NCI-H69 (cell line): ENCODE measurements at places on chromosomes 1 and 21.

GRCh38 chr1:80624682-80625081 lies 1176.1 kb upstream of the ADGRL2 start:
- DNase-seq, result no peak

- DNase-seq, result no peak
Observed at GRCh38 chr1:175364424-175365076, 172.0 kb upstream of the KIAA0040 start.

GRCh38 chr1:204338997-204339396 lies 20.7 kb downstream of the PLEKHA6 start:
- DNase-seq, result no peak

DNA sequence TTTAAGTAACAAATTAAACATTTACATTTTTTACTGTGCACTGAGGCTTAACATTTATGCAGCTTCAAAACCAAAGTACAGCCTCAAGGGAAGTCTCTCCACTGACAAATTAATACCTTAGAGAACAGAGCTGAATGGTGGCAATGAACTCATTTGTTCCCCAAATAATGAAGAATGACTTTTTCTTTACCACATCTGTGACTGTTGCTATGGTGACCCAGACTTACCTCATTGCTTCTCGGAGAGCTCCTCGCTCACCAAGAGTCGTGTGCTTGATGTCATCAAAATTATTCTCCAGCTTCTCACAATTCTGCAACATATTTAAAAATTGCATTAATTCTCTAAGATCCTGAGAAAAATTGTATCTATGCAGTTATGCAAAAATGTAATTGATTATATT lies 92.9 kb downstream of the DPYD start:
- DNase-seq, result peak; percentile 94

- DNase-seq, result no peak
Observed at GRCh38 chr1:212561501-212561931, 47.0 kb upstream of the ATF3 start.

- no peak for DNase-seq
Observed at GRCh38 chr1:159746666-159747065, 32.3 kb upstream of the CRP start.

GRCh38 chr21:34284666-34285065 lies 79.1 kb upstream of the KCNE2 start:
- peak; percentile 65 for DNase-seq

DNA sequence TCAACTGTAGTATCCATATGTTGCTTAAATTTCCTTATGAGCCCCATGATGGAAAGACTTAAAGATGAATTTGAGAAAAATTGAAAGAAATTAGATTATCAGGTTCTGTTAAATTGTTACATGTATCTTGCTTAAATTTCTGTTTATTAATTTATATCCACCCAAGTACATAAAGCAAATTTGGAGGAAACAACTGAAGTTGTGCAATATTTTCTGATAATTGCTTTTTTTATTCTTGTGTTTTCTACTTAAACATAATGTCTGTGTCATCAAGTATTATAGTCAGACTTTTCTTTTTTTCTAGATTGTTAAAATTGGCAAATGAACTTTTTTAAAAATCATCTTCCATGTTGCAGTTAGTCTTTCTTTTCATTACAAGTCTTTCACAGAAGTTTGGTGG lies 36.8 kb downstream of the RNF11 start:
- no peak for DNase-seq

DNA sequence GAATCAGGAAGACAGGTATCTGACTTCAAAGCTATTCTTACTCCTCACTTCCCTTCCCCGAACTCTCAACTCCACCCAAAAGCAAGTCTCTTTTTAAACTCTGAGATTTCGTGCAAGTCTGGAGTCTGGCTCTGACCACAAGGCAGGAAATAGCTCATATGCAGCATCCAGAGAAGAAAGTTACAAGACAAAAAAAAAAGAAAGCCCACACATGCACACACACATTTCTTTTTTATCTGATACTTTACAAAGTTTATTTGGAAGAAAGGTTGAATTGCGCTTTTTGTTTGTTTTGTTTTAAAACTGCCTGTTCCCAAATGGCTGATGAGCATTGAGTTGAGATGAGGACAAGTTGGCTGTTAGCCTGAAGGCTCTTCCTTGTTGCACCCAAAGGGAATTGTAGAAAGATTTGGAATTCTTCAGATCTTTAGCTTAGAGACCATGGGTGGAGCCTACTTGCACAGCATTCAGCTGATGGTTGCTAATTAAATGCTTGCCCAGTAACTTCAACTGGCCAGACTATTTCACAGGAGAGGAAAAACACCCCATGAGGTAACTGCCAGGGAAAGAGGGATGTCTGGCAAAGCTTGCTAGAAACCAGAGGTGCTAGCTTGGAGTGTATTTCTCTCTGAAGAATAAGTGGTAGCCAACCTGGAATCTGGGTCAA lies 490.3 kb downstream of the TTLL7 start:
- no peak for DNase-seq

DNA sequence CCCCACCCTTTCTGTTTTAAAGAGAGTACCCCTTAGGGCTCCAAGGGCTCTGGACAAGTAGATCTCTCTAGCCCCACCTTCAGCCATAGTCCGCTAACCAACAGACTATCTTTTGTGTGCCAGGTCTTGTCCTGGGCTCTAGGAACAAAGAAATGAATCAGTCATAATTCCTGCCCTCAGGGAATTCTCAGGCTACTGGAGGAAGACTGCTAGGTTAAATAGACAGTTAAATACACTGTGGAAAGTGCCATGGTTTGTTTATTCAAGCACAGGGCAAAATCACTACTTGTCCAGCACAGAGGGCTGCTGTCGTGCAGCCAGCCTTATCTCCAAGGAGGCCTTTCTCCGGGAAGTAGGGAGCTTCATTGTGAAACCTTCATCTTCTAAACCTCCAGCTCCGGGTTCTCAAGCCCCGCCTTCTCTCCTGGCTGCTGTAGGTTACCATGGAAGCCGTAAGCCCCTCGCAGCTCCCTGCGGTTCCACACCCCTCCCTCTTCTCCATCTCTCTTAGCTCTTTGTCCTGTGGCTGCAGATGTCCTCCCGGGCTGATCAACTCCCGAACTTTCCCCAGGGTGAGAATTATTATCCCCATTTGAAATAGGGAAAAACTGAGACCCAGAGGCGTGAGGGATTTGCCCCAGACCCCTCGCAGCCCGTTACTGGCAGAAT lies 29.8 kb downstream of the SHISAL2A start:
- DNase-seq, result peak; percentile 95

DNA sequence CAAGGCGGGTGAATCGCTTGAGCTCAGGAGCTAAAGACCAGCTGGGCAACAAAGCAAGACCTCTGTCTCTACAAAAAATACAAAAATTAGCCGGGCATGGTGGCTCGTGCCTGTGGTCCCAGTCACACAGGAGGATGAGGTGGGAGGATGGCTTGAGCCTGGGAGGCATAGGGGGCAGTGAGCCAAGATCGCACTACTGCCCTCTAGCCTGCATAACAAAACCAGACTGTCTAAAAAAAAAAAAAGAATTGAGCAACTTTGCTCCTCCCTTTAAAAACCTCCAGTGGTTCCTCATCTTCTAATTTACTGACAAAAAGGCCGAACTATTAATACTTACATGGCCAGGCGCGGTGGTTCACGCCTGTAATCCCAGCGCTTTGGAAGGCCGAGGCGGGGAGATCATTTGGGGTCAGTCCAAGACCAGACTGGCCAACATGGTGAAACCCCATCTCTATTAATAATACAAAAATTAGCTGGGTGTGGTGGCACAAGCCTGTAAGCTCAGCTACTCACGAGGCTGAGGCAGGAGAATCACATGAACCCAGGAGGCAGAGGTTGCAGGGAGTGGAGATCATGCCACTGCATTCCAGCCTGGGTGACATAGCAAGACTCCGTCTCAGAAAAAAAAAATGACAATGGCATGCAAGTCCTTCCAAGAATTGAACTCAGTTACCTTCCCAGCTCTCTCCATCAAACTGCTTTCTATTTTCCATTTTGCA lies 4.4 kb downstream of the ACBD3 start:
- peak; percentile 41 for DNase-seq

- peak; percentile 60 for DNase-seq
Observed at GRCh38 chr1:192810253-192810880, 1.5 kb downstream of the RGS2 start.

DNA sequence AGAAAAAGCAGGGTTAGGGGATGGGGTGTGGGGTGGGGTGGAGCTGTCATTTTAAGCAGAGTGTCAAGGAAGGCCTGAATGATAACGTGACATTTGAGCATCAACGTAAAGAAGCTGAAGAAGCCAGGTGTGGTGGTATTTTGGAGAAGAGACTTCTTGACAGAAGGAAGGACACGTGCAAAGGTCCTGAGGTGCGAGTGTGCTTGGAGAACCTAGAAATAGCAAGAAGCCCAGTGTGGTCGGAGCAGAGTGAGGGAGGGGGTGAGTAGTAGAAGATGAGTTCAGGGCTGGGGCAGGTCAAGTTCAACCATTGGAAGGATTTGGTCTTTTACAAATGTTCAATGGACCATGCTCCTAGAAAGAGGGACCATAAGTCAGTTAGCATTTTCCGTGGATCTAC lies 140.2 kb upstream of the ZBTB40 start:
- DNase-seq, result no peak

DNA sequence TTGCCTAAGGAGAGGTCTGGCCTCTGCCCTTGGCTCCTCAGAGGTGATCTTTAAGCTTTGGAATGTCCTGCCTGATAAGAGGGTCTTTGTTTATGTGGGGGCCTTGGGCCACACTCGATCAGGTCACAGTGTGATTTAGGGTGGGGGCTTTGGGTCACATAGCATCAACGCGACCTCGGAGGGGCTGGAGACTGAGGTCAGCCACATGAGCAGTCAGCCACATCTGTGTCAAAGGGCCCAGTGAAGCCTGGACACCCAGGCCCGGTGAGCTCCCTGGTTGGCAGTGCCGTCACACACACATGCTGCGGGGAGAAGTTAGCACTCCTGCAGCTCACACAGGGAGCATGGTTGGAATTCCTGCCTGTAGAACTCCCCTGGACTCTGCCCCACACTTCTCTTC lies 345.0 kb downstream of the NPHP4 start:
- no peak for DNase-seq

DNA sequence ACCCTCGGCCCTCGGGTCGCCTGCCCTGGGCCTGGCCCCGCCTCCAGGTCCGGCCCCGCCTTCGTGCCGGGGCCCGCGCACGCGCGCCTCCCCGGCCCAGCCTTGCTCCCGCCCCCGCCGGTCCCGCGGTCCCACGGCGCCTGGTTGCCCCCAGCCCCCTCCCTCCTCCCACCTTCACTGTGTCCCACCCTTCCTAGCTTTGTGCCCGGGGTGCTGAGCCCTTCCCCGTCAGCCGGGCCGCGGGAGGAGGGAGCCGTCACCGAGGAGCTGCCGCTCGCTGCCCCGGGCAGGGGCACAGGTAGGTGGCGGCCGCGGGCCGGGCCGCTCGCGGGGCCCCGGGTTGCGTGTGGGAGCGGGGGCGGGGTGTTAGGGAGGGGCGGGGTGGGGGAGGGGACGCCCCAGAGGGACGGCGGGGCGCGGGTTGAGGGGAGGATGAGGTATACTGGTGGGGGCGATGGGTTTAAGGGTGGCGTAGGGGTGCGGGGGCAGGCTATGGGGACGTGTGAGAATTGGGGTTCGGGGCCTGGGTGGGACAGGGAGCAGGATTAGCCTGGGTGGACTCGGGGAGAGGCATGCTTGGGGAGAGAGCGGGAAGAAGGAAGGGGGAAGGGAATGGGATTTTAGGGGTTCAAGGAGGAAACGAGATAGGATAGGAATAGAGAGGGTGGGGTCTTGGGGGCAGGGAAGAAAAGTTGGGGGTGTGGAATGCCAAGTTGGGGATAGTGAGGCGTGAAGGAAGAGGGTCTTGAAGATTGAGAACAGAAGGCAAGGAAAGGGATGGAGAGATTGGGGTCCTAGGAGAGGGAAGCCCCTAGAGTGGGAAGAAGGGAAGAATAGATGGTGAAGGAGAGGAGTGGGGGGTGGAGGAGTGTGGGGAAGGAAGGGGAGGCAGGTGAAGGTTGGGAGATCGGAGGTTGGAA lies at the start of gene LRRC42:
Gene LRRC42 (plus strand): TSS at position 99 of the 920 bp plus-strand sequence. CDS start 5,650 bp downstream, outside the sequence.
- no peak for DNase-seq

DNA sequence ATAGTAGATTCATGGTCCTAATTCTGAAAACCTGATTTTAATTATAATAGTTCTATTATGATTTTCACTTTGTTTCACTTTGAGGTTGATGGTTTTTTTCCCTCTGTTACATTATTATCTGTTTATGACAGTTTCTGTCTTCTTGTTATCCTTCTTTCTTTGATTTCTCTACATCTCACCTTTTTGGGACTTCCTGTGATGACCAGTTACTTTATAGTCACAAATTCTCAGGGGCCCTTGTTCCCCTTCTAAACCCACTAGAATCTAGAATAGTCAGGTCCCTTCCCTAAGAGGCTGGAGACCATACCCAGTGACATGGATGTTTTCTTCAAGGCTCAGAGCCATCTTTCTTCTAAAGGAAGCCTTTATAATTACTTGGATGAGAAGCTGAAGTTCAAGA lies 238.4 kb downstream of the GPR52 start:
- DNase-seq, result no peak

DNA sequence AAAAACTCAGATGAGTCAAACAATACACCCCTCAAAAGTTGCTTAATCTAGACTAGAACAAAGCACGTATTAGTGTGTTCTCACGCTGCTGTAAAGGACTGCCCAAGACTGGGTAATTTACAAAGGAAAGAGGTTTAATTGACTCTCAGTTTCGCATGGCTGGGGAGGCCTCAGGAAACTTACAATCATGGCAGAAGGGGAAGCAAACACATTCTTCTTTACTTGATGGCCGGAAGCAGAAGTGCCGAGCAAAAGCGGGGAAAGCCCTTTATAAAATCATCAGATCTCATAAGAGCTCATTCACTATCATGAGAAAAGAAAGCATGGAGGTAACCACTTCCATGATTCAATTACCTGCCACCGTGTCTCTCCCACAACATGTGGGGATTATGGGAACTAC lies 10.1 kb downstream of the JAM2 start:
- no peak for DNase-seq

DNA sequence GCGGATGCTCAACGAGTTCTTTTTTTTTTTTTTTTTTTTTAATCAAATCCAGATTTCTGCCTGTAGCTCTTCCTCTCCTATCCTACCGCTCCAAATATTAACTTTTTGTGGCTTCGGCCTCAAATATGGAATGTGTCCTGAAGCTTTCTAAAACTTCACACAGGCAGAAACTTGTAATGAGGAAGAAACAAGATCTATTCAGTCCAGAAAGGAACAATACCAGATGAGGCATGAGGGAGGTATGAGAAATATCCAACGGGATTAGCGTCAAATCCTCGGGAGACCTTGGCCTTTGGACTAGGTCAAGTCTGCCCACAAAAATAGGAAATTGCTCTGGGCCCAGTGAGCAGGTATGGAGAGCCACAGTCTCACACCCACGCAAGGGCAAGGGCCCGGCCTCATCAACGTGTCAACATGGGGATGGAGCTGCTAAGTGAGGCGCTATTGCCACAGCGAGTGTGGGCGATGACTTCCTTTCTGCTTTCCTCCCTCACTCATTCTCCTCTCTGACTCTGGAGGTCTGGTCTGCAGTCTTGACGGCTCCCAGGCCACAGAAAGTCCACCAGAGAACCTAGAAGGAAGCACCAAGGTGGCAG lies 66.6 kb downstream of the BCAR3 start:
- no peak for DNase-seq

- peak; percentile 28 for DNase-seq
Observed at GRCh38 chr1:159171254-159171687, at the start of gene CADM3. Gene CADM3 (plus strand): TSS chr1:159171615. CDS start chr1:159171766, 151 bp downstream.

GRCh38 chr1:1000357-1001056 lies 610 bp upstream of the HES4 start:
- DNase-seq, result peak; percentile 60

- no peak for DNase-seq
Observed at GRCh38 chr1:29801561-29801973, 565.2 kb downstream of the PTPRU start.
